ENCODE measurements at places on chromosomes 7 and 10.

- no peak for DNase-seq
These were observed 962 bp upstream of the SLC26A4 start for GRCh38 chr7:107659666-107660065.

GRCh38 chr7:154792436-154793055, 210.4 kb downstream of the PAXIP1 start:
- DNase-seq = no peak

DNA sequence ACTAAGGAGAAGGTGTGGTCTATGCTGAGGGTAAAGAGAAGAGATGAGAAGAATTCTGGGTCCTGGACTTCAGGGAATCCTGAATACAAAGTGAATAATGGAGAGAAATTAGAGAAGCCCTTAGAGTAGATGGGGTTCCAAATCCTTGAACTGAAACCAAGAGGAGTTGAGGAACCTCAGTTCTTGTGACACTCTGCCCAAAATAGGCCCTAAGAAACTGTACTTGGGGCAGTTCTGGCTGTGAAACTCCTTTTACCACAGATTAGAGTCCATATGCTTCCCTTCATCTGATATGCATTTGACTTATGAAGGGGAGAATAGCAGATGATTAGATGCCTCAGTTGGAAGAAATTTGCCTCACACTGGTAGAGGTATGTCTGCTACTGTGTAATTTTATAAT, 19.0 kb downstream of the TES start:
- no peak for DNase-seq

- DNase-seq = no peak
These were observed 1.6 kb downstream of the GLCCI1 start for GRCh38 chr7:7970237-7970530.

DNA sequence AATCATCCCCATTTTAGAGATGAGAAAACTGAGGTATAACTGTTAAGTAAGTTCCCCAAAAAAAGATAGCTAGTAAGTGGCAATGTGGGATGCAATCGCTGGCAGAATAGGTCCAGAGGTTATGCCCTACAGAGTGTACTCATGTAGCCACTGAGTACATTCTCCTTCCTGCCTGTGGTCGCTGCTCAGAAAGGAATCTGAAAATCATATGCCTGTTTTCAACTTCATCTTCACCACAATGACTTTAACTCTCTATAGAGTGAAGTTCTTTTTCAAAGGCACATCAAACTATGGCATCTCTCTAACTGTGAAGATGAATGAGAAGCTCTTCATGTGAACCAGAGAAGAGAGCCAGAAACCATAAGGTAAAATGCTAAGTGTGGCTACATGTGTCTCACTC, 162.2 kb upstream of the SLC25A13 start:
- no peak for DNase-seq

DNA sequence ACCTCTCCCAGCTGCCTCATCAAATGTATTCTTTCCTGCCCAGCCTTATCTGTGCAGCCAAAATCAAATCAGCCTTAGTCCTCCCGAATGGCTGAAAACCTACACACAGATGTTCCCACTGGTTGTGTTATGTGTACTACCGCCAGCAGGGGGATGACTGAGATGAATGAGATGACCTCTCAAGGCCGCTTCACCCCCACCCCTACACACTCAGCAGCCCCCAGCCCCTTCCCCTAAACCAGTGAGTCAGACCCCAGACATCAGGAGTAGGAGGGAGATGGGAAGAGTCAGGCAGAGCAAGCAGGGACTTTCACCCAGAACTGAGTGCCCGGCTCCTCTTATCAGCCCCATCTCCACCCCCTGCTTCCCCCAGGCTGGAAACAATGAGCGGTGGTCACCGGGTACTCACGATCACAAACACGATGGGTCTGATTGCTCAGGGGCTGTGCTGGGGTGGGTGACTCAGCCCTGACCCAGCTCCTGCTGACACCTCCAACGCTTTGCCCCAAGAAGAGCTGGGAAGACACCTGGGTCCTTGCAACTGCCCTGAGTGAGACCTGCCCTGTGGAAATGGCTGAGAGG, 6.5 kb upstream of the C10orf105 start:
- DNase-seq = no peak

DNA sequence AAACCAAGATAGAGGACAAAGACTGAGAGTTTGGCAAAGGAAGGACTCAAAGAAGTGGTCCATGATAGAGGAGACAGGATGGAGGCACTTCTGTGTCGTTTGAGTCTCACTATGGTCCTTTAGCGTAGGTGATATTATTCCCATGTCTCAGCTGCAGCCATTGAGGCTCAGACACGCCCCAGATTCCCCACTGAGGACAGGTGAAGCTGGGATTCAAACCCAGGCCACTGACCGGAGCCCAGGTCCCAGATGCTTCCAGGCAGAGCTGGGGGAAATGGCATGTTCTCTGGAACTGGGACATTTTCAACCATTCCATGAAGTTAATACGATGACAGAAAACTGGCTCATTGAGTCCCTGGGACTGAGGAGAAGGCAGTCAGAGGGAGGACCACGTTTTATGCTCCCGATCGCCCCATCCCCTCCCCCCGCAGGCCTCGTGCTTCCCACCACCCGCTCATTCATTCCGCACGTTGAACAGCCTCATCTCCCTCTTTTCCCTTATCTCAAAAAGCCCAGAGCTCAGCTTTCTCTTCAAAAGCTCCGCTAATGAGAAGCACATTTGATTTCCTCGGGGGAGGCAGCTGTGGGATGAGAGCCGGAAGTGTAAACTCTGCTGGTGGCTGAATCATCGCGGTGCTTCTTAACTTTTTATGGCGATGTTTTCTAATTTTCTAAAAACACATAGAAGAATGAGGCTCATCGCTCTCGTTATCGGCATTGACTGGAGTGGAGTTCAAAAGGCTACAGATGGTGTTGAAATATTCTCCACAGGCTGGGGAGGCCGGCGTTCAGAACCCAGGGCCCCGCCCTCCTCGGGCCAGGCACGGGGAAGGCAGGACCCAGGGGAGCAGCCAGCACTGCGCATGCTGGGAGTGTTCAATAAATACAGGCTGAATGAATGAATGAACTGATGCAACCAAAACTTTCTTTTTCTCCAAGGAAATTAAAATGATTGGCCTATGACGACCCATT, 64.0 kb downstream of the OAT start:
- DNase-seq = no peak

Data from posterior cingulate gyrus (tissue), 11 donors.